ENCODE measurements at places on chromosomes 7 and 10.

GRCh38 chr7:20450536-20450935 is 119.8 kb downstream of the ITGB8 start:
- DNase-seq, result no peak

DNA sequence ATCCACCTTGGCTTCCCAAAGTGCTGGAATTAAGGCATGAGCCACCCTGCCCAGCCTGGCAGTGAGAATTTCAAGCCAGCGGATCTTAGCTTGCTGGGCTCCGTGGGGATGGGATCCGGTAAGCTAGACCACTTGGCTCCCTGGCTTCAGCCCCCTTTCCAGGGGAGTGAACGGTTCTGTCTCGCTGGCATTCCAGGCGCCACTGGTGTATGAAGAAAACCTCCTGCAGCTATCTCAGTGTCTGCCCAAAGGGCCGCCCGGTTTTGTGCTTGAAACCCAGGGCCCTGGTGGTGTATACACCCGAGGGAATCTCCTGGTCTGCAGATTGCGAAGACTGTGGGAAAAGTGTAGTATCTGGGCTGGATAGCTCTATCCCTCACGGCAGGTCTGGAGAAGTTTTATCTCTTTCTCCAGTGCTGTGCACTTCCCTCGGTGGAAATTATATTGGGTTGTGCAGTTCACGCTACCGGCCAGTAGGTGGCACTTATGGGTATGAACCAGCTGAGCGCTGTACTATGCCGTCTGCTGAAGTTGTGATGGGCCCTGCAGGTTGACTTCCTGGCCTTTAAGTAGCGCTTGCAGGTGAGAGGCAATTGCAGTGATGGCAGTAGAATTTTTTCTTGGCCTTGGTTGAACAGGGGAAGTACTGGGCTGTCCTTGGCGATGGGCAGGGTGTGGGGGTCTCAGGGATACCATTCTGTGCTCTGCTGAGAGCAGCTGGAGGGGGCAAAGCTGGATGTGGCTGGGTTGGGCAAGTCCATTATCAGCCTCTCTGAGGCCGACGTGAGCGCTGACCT is 138.0 kb upstream of the MTPN start:
- DNase-seq, result no peak

GRCh38 chr10:116049158-116049973 is 223.6 kb downstream of the GFRA1 start:
- no peak for DNase-seq

GRCh38 chr10:101054351-101054750 is 7.4 kb upstream of the KAZALD1 start:
- DNase-seq, result no peak

DNA sequence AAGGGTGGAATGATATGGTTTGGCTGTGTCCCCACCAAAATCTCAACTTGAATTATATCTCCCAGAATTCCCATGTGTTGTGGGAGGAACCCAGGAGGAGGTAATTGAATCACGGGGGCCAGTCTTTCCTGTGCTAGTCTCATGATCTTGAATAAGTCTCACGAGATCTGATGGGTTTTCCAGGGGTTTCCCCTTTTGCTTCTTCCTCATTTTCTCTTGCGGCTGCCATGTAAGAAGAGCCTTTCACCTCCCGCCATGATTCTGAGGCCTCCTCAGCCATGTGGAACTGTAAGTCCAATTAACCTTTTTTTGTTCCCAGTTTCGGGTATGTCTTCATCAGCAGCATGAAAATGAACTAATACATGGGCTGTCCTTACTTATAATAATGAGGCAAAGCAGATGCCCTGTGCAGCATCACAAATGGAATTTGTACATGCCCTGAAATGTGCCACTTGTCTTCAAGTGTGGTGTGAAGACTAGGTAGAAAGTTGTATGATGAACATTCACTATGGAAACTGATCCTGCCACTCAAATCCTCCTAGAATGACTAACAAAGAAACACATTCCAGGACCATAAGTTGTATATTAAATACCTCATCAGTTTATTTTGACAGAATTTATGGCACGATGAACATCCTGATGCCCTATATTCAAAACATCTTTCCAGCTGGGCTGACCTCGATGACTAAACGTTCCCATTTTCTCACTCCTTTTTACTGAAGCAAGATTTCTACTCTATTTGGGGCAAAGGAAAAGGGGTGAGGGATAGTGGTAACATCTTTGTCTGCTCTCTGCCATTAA is 122.8 kb upstream of the CTTNBP2 start:
- DNase-seq, result no peak
